ENCODE measurements at places on chromosomes 16 and 17.

- H3K36me3 ChIP-seq = no peaks in the 10 kb centered on the region
- no peak overlapping the region for H3K27ac ChIP-seq
- H3K4me3 ChIP-seq = no peak overlapping the region
- H3K27me3 ChIP-seq = no peaks in the 10 kb centered on the region
- no peaks in the 10 kb centered on the region for H3K4me1 ChIP-seq
Measured at GRCh38 chr16:82735186-82735585, 108.4 kb downstream of the CDH13 start.

DNA sequence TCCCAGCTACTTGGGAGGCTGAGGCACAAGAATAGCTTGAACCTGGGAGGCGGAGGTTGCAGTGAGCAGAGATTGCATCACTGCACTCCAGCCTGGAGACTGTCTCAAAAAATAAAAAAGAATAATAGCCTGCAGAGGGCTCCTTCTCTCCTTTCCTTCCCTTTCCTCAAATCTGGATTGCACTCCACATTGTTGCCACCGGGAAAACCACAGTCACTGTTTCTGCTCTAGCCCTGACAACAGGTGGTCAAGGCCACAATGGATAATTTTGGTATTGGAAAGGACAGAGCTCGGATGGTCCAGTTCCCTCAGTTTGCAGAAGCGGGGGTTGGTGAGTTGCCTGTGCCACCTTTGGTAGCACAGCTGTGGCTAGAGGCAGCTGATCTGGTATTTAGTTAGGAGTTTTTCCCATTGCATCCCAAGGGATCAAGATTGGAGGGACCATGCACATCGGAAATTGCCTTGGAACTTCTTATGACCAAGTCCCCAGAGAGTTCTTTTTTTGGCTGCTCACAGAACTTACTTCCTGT, 44.7 kb upstream of the PRSS54 start:
- no peaks in the 10 kb centered on the region for H3K4me1 ChIP-seq
- H3K27ac ChIP-seq = no peak overlapping the region
- no peaks in the 10 kb centered on the region for H3K27me3 ChIP-seq
- no peak overlapping the region for H3K4me3 ChIP-seq
- no peak for DNase-seq
- no peaks in the 10 kb centered on the region for H3K36me3 ChIP-seq

DNA sequence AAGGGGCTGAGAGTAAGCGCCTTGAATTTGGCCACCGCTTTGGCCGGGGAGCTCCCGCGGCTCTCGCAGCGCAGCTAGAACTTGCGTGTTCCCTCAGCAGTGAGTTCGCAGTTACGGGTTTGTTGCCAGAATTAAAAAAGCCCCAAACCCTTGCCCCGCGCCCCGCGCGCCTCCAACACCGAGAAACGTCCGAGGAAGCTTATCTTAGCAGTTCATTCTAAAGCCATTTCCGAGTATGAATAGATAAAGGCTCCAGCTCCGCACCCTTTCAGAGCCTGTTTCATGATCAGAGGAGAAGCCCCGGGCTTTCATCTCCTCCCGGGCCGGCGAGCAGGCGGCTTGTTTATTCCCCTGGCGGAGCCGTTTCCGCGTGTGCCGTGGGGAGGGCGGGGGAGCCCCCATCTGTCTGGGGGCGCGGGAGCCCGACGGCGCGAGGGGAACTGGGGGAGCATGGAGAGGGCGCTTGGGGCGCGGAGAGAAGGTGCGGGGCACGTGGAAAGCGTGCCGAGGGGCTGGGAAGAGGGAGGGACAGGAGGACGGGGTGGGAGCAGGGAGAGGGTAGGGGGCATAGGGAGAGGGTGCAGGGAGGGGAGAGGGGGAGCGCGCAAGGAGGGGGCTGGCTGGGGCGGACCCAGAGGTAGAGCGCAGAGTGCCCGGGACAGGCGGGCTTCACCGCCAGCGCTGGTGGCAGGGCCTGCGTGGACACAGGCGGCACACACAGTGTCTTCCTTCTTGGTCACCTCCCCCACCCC, 9.9 kb downstream of the TBX4 start:
- no peak for DNase-seq
- H3K36me3 ChIP-seq = no peaks in the 10 kb centered on the region

- H3K27me3 ChIP-seq = no peaks in the 10 kb centered on the region
- peak overlapping the region; percentile 57 for H3K27ac ChIP-seq
- peak overlapping the region; percentile 36 for H3K4me3 ChIP-seq
- DNase-seq = no peak
- no peaks in the 10 kb centered on the region for H3K4me1 ChIP-seq
- no peaks in the 10 kb centered on the region for H3K36me3 ChIP-seq
Measured at GRCh38 chr16:66367968-66368891, 1.7 kb downstream of the CDH5 start.

- H3K27ac ChIP-seq = no peak overlapping the region
- H3K27me3 ChIP-seq = no peaks in the 10 kb centered on the region
- no peaks in the 10 kb centered on the region for H3K36me3 ChIP-seq
- no peak for DNase-seq
- H3K4me1 ChIP-seq = no peaks in the 10 kb centered on the region
- H3K4me3 ChIP-seq = no peak overlapping the region
Measured at GRCh38 chr16:14181371-14182050, 110.4 kb downstream of the MRTFB start.

GRCh38 chr16:75761108-75761507, 34.8 kb upstream of the CPHXL start:
- H3K27me3 ChIP-seq = no peaks in the 10 kb centered on the region
- no peak for DNase-seq
- no peak overlapping the region for H3K4me3 ChIP-seq
- H3K4me1 ChIP-seq = no peaks in the 10 kb centered on the region

- no peaks in the 10 kb centered on the region for H3K36me3 ChIP-seq
- no peak overlapping the region for H3K4me3 ChIP-seq
- H3K27ac ChIP-seq = no peak overlapping the region
- H3K4me1 ChIP-seq = no peaks in the 10 kb centered on the region
Measured at GRCh38 chr16:23371368-23371767, 69.3 kb downstream of the SCNN1B start.

- H3K27ac ChIP-seq = no peak overlapping the region
- H3K36me3 ChIP-seq = no peaks in the 10 kb centered on the region
- no peaks in the 10 kb centered on the region for H3K4me1 ChIP-seq
- no peaks in the 10 kb centered on the region for H3K27me3 ChIP-seq
- no peak for DNase-seq
Measured at GRCh38 chr17:83151056-83151441, 71.6 kb downstream of the METRNL start.

- H3K4me1 ChIP-seq = peaks cover 20% of the 10 kb centered on the region
- no peak for DNase-seq
- H3K27ac ChIP-seq = peak overlapping the region; percentile 89
- no peak overlapping the region for H3K4me3 ChIP-seq
Measured at GRCh38 chr16:73066331-73066926, 18.5 kb upstream of the ZFHX3 start.

- no peaks in the 10 kb centered on the region for H3K36me3 ChIP-seq
- H3K27ac ChIP-seq = no peak overlapping the region
- DNase-seq = peak; percentile 33
Measured at GRCh38 chr16:82603784-82604411, 22.9 kb upstream of the CDH13 start.
